ENCODE measurements at places on chromosomes 4 and X.

DNA sequence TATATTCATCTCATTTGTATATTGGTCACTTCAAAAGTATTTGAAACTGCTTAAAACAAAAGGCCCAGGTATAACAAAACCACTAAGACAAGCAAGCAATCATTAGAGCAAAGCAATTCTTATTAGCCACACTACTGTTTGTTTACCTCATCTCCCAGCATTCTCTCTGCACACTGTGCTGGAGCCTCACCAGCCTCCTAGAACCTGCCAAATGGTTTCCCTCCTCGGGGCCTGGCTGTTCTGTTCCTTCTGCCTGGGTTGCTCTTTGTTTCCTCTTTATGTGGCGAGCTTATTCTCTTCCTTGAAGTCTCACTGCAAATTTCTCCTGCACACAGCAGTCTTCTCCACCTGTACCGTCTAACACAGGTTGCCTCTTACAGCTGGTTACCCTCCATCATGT lies 67.5 kb upstream of the MND1 start:
- no peak for DNase-seq

- no peak for DNase-seq
These were observed 132.8 kb upstream of the MAGEB16 start for GRCh38 chrX:35665311-35665710.

- DNase-seq, result no peak
These were observed 124.3 kb upstream of the RASGEF1B start for GRCh38 chr4:81595798-81596610.

GRCh38 chr4:38780833-38781484 lies 1.8 kb downstream of the TLR10 start:
- DNase-seq, result no peak

DNA sequence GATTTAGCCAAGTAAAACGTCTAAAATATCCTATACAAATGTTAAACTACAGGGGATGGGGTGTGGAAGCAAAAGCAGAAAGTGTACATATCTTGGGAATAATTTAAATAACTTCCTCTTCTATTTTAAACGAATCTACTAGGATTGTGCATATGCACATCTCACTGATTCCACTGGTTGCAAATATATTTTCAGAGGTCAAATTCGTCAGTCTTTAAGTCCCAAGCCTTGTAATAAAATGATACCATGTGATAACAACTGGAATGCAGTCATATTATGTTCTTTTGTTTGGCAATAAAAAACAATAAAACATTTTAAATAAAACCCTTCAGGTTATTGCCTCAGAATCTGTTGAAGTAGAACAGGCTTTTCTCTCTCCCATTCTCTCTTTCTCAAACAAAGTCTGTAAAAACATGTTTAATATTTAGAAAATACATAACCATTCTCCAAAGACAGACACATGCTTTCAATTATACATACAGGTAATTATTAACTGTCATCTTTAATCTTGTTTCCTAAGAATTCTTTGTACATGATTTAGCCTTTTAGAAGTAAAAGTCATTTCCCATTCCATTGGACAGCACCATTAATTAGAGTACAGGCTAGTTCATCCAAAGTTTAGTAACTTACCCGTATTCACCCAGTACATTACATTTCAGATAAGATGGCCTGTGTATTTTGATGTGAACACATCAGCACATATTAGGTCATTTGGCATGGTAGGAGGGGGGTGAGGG lies 421.1 kb downstream of the PCDH7 start:
- DNase-seq, result no peak

GRCh38 chrX:155000841-155001240 lies 21.7 kb downstream of the F8 start:
- no peak for DNase-seq

GRCh38 chr4:89754531-89754930 lies 82.4 kb downstream of the SNCA start:
- DNase-seq, result no peak

GRCh38 chrX:16930392-16930791 lies 16.1 kb upstream of the REPS2 start:
- no peak for DNase-seq

Data from GM10248 (cell line).